ENCODE measurements at places on chromosomes 6 and 20.
A peak's percentile ranks its signal among the peaks of the same experiment; 100 is the strongest.

GRCh38 chr6:22928775-22929174 is 359.4 kb downstream of the HDGFL1 start:
- DNase-seq, result peak; percentile 32

DNA sequence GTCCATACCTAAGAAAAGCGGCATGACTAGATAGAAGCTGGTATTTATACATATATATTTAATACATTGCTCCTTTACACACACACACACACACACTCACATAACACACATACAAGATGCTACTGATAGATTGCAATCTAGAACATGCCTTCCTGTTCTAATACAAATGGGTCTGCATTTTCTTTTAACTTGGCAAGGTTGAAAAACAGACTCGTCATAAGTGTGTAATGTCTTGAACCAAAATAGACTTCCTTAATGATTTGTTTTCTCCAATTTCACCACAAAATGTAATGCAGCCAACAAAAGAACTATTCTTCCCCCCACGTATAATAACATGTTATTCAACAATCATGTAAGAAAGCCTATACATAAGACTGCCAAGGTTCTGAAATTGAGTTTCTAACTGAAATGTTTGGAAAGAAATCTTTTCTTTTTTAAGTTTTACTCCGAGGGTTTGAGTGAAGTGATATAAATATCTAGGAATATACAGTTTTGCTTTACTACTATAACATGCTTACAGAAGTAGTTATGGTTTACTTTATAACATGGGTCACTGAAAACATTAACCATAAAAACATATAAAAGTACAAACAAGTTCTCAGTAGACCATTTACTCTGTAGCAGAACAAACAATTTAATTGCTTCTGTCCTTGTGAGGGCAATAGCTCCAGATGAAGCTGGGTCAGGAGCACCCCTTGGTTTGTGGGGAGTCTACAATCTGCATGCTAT is 207.5 kb downstream of the FOXC1 start:
- no peak for DNase-seq

DNA sequence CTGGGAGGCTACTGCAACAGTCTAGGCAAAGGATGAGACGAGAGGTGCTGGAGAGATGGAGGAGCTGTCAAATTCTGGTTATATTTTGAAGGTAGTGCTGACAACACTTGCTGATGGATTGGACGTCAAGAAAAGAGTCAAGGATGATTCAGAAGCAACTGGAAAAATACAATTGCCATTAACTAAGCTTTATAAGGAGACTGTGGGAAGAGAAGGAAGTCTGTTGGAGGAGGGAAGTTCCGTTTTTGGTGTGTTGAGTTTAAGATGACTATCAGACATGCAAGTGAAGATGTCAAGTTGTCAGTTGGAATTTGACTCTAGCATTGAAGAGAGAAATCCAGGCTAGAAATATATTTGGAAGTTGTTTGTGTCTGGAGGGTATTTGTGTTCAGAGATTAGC is 358.1 kb downstream of the RNGTT start:
- DNase-seq, result no peak

- no peak for DNase-seq
Observed at GRCh38 chr20:24708411-24709295, 239.2 kb downstream of the SYNDIG1 start.

GRCh38 chr6:15653581-15653980 is 9.2 kb downstream of the DTNBP1 start:
- no peak for DNase-seq

- no peak for DNase-seq
Observed at GRCh38 chr6:164378330-164378729, 931.1 kb downstream of the C6orf118 start.

- DNase-seq, result no peak
Observed at GRCh38 chr20:59664421-59664941, 60.1 kb downstream of the PHACTR3 start.

DNA sequence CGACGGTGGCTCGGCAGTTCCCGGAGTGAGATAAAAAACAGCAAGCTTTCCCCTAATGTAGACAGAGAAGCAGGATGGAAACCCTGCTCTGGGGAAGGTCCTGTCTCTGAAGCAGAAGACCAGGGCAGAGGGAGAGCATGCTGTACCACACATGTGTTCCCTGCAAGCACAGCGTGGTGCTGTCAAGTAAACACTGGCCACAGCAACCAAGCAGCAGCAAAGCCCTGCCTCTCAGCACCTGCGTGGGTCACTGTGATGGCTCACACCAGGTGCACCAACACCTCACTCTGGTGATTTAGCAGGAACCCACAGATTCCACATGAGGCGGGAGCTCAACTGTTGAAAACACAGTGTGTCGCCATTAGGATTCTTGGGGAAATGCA is 65.2 kb upstream of the TXNDC5 start:
- no peak for DNase-seq

Measured in mesendoderm (in vitro differentiated cells).